ENCODE measurements at places on chromosomes 5 and 9. TPM values are rescaled to one million over a fixed set of nuclear protein-coding genes. Genes with fewer than 3 reads are reported as not detected.

The RAB3C gene
- total RNA-seq, result not detected

The SLC1A1 gene
- total RNA-seq, result 0.09 TPM

- H3K4me3 ChIP-seq, result no peak overlapping the region
- no peak for DNase-seq
- H3K36me3 ChIP-seq, result no peaks in the 10 kb centered on the region
- no peaks in the 10 kb centered on the region for H3K27me3 ChIP-seq
Measured at GRCh38 chr5:2917093-2917492, 165.6 kb upstream of the IRX2 start.

The UGCG gene
- 14.3 TPM for total RNA-seq

The PCDHA12 gene
- not detected for total RNA-seq

The FGF18 gene
- total RNA-seq, result 0.18 TPM

DNA sequence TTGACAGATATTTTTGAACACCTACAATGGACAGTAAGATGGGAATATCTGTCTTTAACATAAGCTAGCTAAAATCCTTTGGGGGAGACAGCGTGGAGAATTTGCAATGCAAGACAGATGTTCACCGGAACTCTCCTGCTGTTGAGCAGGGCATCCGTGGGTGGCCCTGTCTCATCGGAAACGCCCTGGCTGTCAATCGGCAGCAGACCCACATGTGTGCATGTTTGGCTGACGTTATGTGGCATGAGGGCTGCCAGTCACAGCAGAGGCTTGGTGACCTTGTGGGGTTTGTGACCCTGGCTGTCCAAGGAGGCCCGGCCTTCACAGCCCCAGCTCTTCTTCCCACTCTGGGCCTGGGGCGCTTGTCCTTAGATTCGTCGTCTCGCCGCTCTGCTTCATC is 129.7 kb upstream of the OTULINL start:
- no peak overlapping the region for H3K27ac ChIP-seq
- DNase-seq, result no peak
- no peaks in the 10 kb centered on the region for H3K27me3 ChIP-seq
- no peaks in the 10 kb centered on the region for H3K36me3 ChIP-seq
- H3K4me3 ChIP-seq, result no peak overlapping the region
- peaks cover 13% of the 10 kb centered on the region for H3K4me1 ChIP-seq

The HAPLN1 gene
- not detected for total RNA-seq

DNA sequence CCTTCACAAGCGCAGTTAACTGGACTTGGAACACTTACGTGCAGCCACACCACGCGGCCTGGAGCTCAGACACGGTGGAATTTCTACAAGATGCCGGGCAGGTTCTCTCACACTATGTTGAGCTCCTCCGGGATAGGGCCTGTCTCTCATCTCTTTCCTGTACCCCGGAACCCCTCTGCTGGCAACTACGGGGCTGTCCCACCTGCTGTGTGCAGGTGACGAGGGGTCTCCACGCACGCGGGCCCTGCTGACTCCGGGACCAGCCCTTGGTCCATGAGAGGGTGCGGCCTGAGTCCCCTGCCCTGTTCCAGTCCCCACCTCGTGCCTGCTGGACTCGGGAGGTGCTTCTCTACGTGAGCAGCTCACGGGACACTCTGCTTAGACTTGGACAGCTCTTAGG is 40.1 kb downstream of the SLC6A3 start:
- no peak for DNase-seq
- H3K36me3 ChIP-seq, result no peaks in the 10 kb centered on the region
- H3K27me3 ChIP-seq, result peaks cover 9% of the 10 kb centered on the region
- no peak overlapping the region for H3K4me3 ChIP-seq
- no peak overlapping the region for H3K27ac ChIP-seq

The SPINK6 gene
- not detected for total RNA-seq

DNA sequence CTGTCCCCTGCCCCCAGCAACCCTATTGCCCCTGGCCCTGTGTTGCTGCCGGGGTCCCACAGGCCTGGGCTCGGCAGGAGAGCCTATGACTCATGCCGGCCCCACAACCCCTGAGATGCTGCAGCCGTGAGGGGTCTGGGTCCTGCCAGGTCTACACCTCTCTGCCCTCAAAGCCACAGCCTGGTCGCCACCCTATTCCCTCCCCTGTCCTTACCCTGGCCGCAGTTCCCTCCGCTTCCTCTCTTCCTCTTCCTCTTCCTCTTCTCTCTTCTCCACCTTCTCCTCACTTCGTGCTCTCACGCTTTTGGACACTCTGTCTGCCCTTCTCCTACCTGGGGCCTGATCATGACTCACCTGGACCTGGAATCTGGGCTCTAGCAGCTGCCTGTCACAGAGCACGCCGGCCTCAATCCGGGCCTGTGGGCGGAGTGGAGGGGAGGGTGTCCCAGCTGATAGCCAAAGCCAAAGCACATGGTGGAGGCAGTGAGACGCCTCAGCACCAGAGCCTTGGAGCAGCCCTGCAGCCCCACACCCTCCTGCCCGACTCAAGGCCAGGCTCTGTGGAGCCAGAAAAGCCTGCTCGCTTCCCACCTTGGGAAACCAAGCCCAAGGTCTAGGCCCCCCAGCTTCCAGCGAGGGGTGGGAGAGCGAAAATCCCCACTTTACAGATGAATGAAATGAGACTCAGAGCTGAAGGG is 26.8 kb upstream of the CSF1R start:
- no peak overlapping the region for H3K4me3 ChIP-seq
- H3K36me3 ChIP-seq, result no peaks in the 10 kb centered on the region
- no peaks in the 10 kb centered on the region for H3K4me1 ChIP-seq
- H3K27me3 ChIP-seq, result peaks cover 3% of the 10 kb centered on the region

The CDC25C gene
- total RNA-seq, result 12.2 TPM

DNA sequence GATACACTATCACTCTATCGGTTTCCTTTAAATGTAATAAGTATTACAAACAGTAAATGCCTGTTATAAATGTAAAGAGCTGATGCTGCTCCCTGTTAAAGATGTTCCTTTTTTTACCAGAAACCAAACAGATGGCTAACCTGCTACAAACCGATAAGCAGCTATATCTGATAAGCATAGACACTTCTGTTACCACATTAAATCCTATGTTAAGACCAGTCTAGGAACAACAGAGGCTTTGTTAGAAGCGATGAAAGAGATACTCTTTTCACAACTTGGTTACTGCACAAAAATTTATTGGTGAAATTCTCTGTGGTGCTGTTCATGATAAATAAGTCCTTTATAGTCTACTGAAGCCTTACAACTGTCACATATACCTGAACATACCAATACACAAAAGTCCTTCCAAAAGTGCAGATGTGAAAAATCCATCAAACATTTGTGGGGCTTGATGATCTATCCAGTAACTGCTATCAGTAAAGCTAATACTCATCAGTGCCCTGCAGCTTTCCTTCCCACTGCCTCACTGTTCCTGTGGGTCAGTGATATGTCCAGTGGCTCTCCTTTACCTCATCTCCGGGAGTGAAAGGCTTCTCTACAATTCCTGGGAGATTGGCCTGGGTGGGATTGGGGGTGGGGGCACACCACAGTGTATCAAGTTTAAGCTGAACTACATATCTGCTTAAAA is 25.8 kb upstream of the PRXL2C start:
- H3K4me3 ChIP-seq, result no peak overlapping the region
- H3K4me1 ChIP-seq, result no peaks in the 10 kb centered on the region
- H3K36me3 ChIP-seq, result no peaks in the 10 kb centered on the region
- no peak for DNase-seq

GRCh38 chr9:32705059-32705458 is 69.6 kb upstream of the TAF1L start:
- no peak overlapping the region for H3K27ac ChIP-seq
- no peaks in the 10 kb centered on the region for H3K36me3 ChIP-seq
- H3K4me3 ChIP-seq, result no peak overlapping the region
- H3K4me1 ChIP-seq, result no peaks in the 10 kb centered on the region
- no peaks in the 10 kb centered on the region for H3K27me3 ChIP-seq

DNA sequence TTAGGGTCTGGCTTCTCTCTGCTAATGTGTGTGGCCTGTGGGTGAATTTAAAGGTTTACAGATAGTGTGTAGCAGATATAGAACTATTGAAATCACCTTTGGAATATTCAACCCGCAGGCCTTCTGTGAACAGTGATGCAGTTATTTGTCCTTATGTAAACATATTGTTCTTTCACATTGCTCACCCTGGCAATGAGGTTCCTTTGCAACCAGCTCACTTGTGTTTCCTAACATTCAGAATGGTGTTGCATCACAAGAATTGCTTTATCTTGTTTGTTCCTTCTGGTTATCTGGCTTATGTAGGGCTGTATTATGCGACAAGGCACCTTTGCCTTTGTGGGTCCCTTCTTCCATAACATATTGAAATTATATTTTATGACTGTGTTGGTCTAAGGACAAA is 370.3 kb downstream of the NNT start:
- no peaks in the 10 kb centered on the region for H3K36me3 ChIP-seq
- DNase-seq, result no peak
- no peaks in the 10 kb centered on the region for H3K4me1 ChIP-seq
- no peaks in the 10 kb centered on the region for H3K27me3 ChIP-seq

The SURF1 gene
- total RNA-seq, result 25.3 TPM

GRCh38 chr5:3843706-3844105 is 248.1 kb downstream of the IRX1 start:
- H3K4me3 ChIP-seq, result no peak overlapping the region
- H3K27me3 ChIP-seq, result no peaks in the 10 kb centered on the region
- no peak for DNase-seq
- H3K27ac ChIP-seq, result no peak overlapping the region
- no peaks in the 10 kb centered on the region for H3K36me3 ChIP-seq

- H3K4me3 ChIP-seq, result no peak overlapping the region
- no peak overlapping the region for H3K27ac ChIP-seq
- H3K4me1 ChIP-seq, result no peaks in the 10 kb centered on the region
- DNase-seq, result no peak
Measured at GRCh38 chr5:118397236-118397635, 591.1 kb downstream of the DTWD2 start.

DNA sequence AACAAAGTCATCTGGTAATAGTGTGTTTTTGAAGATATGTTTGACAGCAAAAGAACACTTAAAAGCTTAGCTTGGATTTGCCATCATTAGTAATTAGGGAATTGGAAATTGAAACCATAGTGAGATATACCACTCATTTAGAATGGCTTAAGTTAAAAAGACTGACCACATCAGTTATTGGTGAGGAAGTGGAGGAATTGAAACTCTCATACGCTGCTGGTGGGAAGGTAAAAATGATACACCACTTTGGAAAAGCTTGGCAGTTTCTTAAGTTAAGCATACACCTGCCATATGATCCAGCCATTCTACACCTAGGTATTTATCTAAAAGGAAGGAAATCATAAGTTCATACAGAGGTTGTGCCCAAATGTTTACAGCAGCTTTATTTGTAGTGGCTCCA is 213.2 kb downstream of the TRIO start:
- H3K27me3 ChIP-seq, result peaks cover 1% of the 10 kb centered on the region
- H3K4me1 ChIP-seq, result no peaks in the 10 kb centered on the region
- H3K4me3 ChIP-seq, result no peak overlapping the region
- DNase-seq, result no peak

The CDK7 gene
- 46.2 TPM for total RNA-seq

DNA sequence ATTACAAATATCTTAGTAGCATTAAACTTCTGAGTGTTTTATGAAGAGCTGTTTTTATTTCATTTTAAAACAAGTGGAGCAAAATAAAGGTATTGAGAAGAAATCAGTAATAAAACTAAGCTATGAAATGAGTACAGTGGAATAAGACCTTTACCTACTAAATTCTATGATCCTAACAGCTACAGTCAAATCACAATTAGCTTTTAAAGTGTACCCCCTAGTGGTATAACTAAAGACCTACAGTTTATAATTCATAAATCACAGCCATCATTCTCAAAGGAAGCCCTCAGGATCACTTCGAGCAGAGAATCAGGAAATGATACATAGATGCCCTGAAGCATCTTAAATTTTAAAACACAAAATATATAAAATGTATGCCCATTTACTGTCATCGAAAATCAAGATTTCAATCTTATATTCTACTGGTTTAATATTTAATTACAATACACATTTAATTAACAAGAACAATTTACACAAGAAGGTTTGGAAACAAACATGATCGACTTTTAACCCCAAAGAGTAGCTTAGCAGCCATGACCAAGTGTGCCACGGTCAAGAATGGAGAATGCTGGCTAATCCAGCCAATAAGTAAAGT is 12.3 kb downstream of the CCNH start:
- peaks cover 55% of the 10 kb centered on the region for H3K36me3 ChIP-seq
- DNase-seq, result no peak
- peaks cover 34% of the 10 kb centered on the region for H3K4me1 ChIP-seq
- no peak overlapping the region for H3K27ac ChIP-seq

The OLFML2A gene
- total RNA-seq, result not detected

DNA sequence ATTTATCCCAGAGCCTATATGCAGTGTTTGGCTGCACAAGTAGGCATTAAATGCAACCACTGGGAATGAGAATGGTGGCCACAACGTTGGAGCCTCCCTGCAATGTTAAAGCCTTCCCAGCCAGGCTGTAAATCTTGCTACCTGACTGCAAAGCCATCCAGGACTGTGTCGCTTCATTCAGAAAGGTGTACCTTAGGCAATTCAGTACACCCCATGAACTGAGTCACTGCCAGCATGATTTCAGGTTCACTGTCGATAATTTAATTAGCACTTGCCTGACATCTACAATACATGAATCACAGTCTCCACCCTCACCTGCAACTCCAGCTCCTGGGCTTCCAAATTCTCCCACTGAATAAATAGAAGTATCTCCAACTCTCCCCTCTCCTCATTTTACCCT is 108.4 kb downstream of the SLIT3 start:
- no peaks in the 10 kb centered on the region for H3K4me1 ChIP-seq
- H3K27me3 ChIP-seq, result no peaks in the 10 kb centered on the region
- H3K27ac ChIP-seq, result no peak overlapping the region
- no peaks in the 10 kb centered on the region for H3K36me3 ChIP-seq

DNA sequence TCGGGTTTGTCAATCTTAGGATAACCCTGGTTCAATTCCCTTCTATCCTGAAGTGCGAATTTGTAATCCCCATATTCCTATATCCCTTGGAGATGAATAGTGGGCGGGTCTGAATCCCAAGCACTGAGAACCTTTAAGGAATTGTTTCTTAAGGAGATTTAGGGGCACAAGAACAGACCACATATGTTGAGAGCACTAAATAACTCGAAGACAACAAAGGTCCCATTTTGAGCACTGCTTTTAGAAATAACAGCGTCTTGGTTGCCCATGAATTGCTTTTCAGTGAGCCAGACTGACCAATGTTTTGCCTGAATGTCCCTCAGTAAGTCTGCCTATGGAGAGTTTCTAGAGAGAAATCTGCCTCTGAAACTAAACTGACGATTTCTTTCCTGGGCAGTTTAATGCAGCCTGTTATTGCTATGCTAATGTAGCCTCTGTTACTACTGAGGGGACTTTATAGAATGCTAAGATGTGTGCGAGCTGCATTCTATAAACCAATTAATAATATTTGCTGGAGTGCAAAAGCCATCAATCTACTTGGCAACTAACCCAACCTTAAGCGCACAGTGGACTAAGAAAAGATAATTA is 445.0 kb upstream of the DMAC1 start:
- H3K27ac ChIP-seq, result no peak overlapping the region
- H3K4me1 ChIP-seq, result no peaks in the 10 kb centered on the region
- no peak for DNase-seq
- no peaks in the 10 kb centered on the region for H3K36me3 ChIP-seq

GRCh38 chr5:93073547-93073946 is 507.5 kb downstream of the NR2F1-AS1 start:
- H3K4me1 ChIP-seq, result peaks cover 2% of the 10 kb centered on the region
- H3K27ac ChIP-seq, result no peak overlapping the region
- H3K27me3 ChIP-seq, result no peaks in the 10 kb centered on the region
- no peaks in the 10 kb centered on the region for H3K36me3 ChIP-seq
- no peak overlapping the region for H3K4me3 ChIP-seq

The FRRS1L gene
- not detected for total RNA-seq

The SOHLH1 gene
- not detected for total RNA-seq
